ENCODE measurements at places on chromosomes 6 and 20. TPM values are rescaled to one million over a fixed set of nuclear protein-coding genes. Genes with fewer than 3 reads are reported as not detected.
A peak's percentile ranks its signal among the peaks of the same experiment; 100 is the strongest.

GRCh38 chr6:142810952-142811514, 133.9 kb downstream of the HIVEP2 start:
- no peak for DNase-seq

DNA sequence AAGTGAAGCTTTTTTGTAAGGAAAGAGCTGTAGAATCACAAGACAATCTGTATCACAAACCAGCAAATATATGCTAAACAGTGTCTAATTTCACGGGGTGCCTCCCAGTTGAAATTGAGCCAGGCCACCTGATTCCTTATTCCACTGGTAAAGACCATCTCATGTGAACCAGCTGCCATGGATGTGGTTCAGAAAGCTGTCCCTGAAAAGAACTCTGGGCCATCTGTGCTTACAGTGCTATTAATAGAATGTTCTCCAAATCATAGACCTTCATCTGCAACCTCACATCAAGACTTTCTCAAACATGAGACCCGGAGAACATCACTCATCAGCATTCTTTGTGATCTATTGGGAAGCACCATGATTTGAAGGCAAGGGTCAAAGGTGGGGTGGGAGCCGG, 89.7 kb downstream of the FBXO5 start:
- no peak for DNase-seq

DNA sequence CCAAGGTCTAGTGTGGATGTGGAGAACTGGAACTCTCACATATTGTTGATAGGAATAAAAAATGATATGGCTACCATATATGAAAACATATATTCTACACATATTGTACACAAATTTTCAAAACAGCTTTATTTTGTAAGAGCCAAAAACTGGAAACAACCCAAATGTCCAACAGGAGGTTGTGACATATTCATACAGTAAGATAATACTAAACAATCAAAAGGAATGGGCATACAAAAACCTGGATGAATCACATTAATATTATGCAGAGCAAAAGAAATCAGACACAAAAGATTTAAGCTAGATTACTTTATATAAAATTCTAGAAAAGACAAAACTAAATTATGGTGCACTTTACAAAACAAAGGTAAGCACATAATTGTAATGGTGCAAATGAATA, 223.9 kb downstream of the SIM1 start:
- DNase-seq: no peak

DNA sequence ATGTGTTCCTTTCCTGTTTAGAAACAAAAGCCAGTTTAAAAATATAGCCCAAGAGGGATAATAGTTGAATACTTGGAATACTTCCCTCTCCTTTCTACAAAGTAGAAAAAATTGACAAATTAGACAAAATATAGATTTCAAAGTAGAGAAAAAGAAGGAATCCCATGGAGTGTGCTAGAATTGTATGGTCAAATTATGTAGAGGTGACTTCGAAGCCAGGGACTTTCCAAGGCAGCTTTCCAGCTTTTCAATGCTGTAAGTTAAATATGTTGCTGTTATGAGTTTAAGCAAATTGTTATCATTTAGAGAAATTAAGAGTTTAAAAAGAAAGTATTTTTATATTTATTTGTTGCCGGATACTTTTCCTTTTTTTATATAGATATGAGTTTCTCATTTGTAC, 415.5 kb upstream of the OPRM1 start:
- no peak for DNase-seq

DNA sequence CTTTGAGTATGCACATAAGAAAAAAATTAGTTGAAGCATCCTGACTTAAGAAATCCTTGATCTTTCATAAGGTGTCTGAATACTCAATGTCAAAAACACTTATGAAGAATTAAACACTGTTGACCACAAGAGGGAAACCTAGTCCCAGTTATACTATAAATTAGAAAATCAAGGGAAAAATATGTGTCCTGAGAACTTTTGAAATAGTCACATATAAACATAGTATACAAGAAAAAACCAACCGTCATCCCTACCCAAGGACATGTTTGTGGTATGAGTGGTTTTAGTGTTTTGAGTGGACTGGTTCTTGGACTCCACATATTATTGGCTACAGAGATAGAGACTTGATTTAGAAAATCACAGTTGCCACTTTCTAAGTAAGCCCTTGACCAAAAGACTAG, 7.6 kb upstream of the HLA-DRA start:
- DNase-seq: no peak

DNA sequence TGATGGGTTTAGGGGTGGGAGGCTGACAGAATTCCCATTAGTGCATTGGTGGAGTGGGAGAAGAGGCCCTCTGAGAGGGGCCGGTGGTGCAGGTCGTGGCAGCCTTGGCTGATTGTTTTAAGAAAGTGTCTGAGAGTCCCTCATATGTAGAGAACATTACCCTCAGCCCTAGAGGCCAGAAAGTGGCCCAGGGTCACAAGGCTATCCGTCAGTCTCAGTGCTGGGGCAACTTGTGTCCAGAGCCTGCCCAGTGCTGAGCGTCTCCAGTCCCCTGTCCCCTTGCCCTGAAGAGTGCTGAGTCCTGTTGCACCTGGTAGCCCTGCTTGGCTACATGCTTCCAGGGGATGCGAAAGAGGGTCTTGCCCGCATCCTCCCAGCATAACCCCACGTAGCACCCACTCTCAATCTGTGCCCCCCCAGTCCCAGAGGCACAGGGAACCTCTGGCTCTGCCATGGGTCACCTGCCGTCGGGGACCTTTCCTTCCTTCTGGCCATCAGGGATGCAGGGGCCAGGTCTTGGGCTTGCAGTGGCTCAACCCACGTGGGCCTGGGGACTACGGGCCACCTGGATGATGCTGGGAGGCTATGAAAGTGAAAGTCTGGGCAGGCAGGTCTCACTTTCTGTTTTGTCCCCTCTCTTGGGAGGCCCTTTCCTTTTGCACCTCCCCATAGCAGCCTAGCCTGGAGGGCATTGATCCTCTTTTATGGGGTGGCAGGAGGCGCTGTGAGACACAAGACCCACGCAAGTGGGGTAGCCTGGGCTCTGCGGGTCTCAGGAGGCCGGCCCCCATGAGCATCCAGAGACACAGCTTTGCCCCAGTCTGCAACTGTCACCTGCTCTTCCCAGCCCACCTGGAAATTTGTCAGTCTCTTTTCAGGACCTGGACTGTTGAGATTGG, 12.2 kb downstream of the DUSP15 start:
- no peak for DNase-seq

DNA sequence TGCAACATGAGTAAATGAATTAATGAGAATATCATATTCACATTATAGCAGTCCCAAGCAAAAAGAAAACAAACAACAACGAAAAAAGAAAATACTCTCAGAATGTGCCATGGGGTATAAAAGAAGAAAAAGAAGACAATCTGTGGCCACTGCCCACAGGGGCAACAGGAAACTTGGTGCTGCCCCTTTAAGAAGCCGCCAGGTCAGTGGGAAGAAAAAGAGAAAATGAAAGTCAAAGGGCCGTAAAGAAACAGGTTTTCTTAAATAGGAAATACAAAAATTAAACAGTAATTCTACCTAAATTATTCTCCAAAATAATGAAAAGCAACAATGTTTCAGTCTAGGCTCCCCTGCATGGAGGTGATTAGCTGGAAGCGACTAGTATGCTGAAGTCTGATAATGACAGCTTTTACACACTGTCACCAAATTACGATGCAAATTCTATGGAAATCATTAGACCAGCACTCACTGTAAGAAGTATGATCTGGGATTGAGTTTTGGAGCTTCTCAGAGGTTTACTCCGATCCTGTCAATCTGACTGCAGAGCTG, 23.6 kb downstream of the GMDS start:
- DNase-seq: no peak

- peak; percentile 18 for DNase-seq
Measured at GRCh38 chr20:51631011-51631950, 88.8 kb upstream of the NFATC2 start.

DNA sequence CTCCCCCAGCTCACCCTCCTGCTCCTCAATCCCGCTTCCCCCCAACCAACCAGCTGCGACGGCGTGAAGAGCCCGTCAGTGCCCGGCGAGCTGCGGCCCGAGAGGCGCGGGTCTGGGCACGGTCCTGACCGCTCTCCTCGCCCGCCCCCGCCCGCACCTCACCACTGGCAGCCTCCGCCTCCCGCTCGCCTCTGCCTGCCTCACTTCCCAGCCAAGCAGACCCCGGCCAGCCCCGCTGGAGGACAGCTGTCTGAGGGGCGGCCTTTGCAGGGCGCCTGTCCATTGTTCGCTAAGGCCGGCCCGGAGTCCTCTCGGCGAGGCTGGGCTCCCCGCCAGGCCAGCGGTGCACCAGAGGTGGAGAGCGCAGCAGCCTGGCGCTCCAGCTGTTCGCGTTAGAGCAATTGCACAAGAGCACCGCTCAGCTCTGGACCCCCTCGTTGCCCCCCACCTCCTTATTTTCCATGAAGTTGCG, 1.3 kb downstream of the SOBP start:
- no peak for DNase-seq

DNA sequence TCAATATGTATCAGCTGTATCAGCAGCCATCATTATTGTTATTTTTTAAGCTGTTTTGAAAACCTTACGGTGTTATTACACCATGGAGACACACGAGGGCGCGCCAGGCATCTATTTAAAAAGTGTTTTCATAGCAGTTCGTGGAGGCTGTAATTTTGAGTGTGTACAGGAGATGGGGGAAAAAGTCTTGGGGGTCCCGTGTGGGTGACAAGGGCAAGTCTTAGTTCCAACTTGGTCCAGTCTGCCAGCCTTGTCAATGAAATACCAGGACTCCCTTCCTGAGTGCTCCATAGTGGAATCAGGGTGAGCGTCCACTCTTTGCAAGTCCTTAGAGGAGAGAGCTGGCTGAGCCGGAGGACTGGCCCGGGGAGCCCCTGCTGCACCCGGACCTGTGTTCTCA, 43.3 kb downstream of the SLC2A10 start:
- peak; percentile 54 for DNase-seq

CST3 gene
- total RNA-seq: 1.2 TPM

PLA2G7 gene
- not detected for total RNA-seq

SYNGAP1 gene
- 70.5 TPM for total RNA-seq

KCNK5 gene
- 8.8 TPM for total RNA-seq

CALHM4 gene
- not detected for total RNA-seq

All from activated naive CD4-positive, alpha-beta T cell treated with anti-CD3 and anti-CD28 coated beads, Interleukin-2, amount 50 U/mL, for 72 hours (primary cell).